ENCODE measurements at places on chromosomes 13 and 19.

DNA sequence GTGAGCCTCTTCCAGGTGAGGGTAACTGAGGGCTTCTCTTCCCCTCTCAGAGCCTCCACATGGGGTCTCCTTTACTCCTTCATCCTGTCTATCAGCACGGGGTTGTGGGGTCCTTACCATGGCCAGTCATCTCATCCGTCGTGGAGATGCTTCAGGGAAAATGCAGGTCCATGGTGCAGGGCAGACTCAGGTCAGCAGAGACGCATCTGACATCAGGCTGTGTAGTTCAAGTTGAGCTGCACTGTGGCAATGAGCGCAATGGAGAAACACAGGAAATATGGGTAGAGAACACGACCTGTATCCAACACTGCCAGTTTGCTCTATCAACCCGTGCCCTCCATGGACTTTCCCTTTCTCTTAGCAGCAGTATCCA, 13.9 kb downstream of the LILRA5 start:
- no peak for DNase-seq

- no peak for DNase-seq
Observed at GRCh38 chr13:43489233-43489632, 297.5 kb downstream of the ENOX1 start.

- DNase-seq = no peak
Observed at GRCh38 chr19:48624791-48625723, 5.8 kb downstream of the SPHK2 start.

DNA sequence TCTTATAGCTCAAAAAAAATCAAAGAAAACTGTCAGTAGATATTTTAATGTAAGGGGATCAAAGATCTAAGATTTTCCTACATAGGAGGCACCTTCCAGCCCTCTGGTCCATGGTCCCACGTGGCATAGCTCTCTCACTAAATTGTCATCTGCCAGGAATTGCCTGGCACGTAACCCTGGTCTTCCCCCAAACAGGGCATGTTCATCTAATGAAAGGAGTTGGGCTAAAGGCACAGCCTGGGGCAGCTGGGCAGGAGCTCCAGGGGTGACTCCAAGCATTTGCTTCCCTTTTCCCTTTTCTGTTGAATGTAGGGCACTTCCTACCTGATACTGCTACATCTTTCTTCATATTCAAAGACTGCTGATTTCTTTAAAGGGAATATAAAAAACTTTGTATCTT, 148.7 kb downstream of the COL4A1 start:
- no peak for DNase-seq

GRCh38 chr13:65347420-65348030, 1882.6 kb downstream of the PCDH9 start:
- no peak for DNase-seq

DNA sequence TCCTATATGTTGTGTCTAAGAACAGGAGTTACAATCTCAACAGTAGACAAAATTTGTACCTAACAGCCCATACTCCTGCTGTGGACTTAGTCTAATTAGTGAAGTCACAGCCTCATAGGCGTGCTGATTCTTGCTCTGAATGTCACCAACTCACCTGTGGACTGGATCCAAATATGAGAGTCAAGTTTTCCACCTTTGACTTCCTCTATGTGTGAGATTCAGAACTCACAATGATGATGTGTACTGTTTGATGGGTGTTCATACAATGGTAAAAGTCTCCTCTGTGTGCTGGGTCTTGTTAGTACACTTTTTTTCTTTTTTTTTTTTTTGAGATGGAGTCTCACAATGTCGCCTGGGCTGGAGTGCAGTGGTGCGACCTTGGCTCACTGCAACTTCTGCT, 7.8 kb upstream of the ZNF91 start:
- no peak for DNase-seq

GRCh38 chr19:16022251-16022650, 54.0 kb upstream of the TPM4 start:
- DNase-seq = no peak

- no peak for DNase-seq
Observed at GRCh38 chr19:1394252-1395193, 6.8 kb downstream of the GAMT start.

DNA sequence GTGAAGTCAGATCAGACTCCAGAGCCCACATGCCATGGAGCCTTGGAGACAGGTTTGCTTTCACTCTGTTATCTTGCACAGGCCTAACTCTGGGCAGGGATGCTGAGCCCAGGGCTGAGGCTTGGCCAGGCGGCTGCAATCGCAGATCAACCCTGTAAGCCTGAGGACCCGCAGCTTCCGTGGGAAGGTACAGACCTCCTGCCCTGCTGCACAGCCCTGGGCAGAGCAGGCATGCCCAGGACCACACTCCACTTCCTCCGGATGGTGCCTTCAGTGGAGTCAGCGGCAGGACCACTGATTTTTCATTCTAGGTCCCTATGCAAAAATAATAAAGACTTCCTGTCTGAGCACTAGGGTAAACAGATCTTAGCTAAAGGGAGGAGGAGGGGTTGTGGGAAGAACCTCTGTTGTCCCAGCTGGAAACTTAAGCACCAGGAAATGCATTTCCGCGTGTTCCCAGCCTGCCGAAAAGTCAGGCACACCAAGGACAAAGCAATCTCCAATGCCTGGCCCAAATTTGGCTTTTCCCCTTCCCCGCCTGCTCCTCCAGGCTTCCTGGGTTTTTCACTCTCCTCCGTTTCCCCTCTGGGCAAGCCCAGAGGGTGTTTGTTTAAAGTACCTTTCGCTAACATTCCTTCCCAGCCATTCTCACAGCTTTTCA, 87.3 kb downstream of the KCTD15 start:
- no peak for DNase-seq

GRCh38 chr19:18421371-18421959, 2.3 kb downstream of the SSBP4 start:
- DNase-seq = no peak

- no peak for DNase-seq
Observed at GRCh38 chr13:85377783-85378182, 421.4 kb downstream of the SLITRK6 start.

GRCh38 chr19:2711172-2711874, 8.8 kb upstream of the GNG7 start:
- no peak for DNase-seq

- no peak for DNase-seq
Observed at GRCh38 chr13:35468195-35468594, 8.3 kb downstream of the MAB21L1 start.

DNA sequence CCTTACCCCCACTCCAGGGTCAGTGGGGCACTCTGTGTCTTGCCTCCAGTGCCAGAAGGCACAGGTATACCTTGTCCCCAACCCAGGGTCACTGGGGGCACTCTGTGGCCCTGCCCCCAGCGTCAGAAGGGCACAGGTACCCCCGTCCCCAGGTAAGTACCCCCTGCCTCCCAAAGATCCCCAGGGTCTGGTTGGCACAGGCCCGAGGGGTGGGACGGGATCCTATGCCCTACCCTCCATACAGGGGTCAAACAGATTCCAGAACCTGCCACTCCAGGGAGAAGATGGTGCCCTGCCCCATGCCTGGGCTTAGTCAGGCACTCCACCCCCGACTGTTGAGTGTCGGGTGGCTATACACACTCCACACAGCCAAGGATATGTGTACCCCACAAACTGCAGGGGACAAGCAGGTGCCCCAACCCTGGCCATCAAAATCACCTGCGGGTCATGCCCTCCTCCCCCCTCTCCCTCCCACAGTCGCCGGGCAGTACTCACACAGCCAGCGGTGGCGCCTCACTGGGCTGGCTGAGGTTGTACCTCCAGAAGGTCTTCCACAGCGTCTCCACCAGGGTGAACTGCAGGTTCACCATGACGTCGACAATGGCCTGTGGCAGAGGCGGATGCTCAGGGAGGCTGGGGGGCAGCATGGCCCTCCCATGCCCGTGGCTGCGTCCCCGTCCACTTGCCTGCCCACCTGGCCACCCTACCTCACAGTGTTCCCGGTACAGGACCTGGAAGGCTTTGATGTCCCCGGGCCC, 13.8 kb downstream of the DCAF15 start:
- DNase-seq = no peak

DNA sequence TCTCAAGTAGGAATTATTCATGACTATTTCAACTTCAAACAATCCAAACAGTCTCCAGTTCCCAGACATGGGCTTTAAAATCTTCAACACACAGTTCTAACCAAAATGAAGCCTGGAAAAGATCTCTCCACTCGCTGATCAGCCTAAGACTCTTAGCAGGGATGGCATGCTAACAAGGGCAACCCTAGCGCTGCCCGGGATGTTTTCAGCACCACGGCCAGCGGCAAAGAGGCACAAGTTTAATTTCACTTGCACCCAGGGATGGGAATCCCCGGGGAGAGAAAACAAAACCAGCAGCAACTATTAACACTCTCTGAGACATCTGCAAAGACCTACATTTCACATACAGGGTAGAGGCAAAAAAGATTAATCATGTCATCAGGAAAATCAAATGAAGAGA, 43.0 kb downstream of the CACNA1A start:
- DNase-seq = no peak

- no peak for DNase-seq
Observed at GRCh38 chr19:23716792-23717191, 29.8 kb upstream of the ZNF675 start.

DNA sequence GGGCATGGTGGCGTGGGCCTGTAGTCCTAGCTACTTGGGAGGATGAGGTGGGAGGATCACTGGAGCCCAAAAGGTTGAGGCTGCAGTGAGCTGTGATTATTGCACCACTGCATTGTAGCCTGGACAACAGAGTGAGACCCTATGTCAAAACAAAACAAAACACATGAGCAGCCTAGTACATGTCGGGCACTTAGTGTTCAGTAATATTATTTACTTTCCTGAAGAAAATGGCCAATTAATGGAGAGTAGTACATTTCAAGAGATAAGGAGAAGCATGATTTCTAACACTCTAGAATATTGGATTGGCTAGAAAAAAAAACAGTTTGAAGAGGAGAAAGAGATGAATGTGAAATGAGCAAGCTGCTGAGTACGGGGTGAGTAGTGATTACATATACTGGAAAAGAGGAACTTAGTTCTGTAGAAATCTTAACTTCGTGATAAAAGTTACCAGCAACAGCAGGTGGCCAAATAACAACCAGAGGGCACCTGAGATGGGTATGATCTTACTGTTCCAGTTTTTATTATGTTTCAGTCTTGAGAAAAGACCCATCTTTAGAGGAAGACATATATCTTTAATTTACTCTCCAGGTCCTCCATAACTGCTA, 36.2 kb downstream of the SPATA13 start:
- DNase-seq = no peak

DNA sequence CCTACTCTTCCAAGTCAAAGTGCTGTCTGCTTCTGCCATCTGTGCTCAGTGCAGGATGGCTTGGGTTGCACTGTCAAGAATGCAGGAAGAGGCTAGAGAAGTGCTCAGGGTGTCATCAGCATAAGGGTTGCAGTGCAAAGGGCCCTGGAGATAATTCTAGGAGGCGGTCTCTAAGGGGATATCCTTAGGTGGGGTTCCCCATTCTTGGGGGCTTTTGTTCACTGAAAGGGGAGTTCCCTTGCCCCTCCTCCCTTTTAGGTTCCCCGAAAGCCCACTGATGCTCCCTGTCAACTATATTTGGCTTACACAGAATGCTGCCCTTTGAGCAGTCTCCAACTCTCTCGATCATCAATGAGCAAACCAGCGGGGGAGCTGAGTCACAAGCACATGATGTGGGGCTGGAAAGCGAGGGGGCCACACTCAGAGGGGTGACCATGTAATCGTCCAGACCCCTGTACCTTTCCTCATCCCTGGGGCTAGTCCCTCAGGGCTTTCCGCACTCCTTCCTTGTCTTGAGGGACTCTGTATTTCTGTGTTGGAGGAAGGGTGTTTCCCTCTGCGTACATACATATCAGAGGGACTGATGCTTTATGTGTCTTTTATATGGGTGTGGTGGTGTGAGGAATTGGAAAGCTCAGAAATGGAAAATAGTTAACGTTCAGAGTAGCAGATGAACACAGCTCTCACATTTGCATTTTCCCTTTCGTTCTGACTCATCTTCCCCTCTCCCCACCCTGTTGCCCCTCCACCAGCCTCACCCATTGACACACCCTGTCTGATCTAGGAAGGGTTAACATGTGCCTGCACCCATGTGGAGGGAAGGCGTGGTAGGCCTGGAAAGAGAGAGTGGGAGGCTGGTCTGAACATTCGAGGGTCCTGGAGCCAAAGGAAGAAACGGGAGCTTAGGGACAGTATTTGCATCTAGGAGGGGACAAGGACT, 6.7 kb downstream of the ZBTB32 start:
- DNase-seq = no peak

GRCh38 chr19:39953915-39954314, 17.1 kb upstream of the PSMC4 start:
- DNase-seq = no peak

- no peak for DNase-seq
Observed at GRCh38 chr19:1904860-1905109, 414 bp upstream of the ADAT3 start.

DNA sequence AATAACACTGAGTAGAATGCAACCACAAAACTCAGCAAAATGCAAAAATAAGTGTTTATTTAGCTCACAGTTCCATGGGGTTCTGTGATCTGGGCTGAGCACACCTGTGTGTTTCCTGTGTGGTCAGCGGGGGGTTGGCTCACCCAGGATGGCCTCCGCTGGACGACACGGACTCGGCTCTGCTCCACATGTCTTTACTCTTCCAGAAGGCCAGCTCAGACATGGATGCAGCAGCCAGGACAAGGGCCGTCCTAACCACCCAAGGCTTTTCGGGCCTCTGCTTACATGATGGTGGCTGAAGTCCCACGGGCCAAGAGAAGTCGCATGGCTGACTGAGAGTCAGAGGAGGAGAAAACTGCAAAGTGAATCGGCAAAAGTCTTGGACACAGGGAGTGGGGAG, 153.5 kb upstream of the IRS2 start:
- no peak for DNase-seq

DNA sequence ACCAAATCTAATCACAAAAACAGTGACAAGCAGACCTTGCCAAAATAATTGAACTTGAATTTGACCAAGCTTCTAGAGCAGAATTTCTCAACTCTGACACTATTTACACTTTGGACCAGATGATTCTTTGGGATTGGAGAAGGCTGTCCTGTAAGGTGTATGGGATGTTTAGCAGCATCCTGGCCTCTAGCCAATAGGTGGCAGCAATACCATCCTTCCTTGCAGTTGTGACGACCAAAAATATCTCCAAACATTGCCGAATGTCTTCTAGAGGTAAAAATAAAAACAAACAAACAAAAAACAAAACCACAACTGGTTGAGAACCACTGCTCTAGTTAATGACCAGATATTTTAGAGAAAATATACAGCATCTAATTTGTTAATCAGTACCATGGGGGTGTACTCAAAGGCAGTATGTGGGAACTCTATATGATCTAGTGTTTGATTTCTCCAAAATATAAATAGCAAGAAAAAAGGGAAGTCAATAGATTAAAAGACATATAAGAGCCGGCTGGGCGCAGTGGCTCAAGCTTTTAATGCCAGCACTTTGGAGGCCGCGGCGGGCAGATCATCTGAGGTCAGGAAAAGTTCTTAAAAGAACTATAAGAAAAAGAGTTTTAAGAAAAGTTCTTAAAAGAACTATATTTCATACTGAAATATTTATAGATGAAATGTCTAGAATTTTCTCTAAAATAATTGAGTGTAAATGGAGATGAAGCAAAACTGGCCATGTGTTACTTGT, 60.9 kb upstream of the ZNF527 start:
- DNase-seq = no peak

- no peak for DNase-seq
Observed at GRCh38 chr13:35747594-35747993, 271.1 kb upstream of the MAB21L1 start.

GRCh38 chr13:50990065-50990817, 80.7 kb downstream of the RNASEH2B start:
- no peak for DNase-seq
